Sciatic nerve (tissue), 2 donors: ENCODE measurements at places on chromosomes 4 and X.

DNA sequence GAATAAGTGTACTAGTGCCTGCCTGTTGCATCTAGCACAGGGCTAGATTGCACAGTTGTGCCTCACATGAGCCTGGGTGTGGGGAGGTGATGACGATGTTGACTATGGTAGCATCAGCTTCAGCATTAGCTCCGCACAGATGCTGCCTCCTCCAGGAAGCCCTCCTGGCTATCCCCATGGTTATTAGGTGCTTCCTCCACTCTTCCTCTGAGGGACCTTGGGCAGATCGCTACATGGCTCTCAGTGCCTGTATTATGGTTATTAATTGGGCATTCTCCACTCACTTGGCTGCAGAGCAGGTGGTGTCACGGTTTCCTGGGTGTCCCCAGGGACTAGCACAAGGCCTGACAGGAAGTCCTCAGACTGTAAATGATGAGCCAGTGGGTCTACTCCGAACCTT, 325.6 kb downstream of the ARHGAP10 start:
- no peak for DNase-seq

DNA sequence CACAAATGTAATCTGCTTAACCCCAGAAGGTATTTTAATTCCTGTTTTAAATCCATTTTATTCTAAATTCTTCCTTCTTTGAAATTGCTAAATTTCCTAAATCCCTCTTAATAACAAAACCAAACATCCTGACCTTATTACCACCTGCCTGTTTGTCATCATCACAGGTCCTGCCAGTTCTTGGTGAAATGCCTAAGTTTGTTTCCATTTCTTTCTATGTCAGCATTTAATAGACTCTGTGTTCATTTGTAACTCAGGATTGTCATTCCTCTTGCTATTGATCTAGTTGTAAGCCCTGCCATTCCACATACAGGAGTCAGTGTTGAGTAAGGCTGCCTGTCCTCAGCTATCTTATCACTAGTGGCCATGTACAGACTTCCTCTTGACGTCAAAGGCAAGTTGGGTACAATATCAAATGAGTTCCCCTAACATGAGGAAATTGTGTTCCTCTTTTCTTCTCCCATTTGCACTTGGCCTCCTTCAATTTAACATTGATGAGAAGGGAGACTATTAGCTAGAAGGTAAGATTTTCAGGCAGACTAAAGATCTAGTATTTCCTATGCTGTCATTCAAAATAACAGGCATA, 440.1 kb downstream of the AFF2 start:
- DNase-seq, result no peak

GRCh38 chrX:117711782-117712181, 404.8 kb downstream of the KLHL13 start:
- no peak for DNase-seq

GRCh38 chr4:26311633-26312032, 9.2 kb upstream of the RBPJ start:
- no peak for DNase-seq

- peak; percentile 84 for DNase-seq
These were observed at the start of gene CXCL3 for GRCh38 chr4:74038425-74039314. CXCL3 (minus strand) TSS chr4:74038689; CDS start chr4:74038611, 78 bp downstream.

DNA sequence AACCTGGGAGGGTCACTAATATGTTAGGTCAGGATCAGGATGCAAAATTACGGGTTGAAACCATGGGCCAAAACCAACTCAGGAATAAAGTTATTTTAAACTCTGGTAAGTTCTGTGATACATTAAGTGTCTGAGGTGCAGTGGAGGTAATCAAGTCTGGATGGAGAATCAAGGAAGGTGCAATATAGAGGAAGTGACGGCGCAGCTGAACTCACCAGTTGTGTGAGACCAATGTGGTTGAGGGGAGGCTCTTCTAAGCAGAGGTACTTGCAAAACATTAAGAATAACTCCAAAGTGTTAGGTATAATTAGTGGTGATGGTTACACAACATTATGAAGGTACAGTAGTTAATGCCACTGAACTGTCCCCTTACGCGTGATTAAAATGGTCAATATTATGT, 19.7 kb downstream of the GAB3 start:
- no peak for DNase-seq

DNA sequence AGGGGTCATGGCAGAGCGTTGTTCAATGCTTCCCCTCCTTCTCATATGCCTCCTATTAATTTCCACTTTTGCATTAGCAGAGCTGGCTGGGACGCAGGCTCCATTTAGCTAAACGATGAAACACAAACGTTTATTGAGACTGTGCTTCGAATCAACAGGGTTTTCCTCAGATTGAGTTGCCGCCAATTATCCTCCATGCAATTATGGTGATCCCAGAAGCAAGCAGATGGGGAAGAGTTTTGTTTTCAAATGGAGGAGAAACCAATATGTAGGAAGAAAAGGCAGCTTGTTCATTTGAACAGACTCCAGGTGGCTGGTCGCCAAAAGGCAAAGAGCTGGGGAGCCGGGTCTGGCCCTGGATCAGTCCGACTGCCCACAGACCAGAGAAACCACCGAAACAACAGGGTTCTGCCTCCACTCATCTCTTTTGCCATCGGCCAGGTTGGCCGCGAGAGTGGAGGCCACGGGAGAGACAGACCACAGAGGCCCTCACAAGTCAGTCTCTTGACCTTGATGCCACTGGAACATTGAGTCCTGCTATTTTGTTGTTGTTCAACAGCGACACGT, 184.8 kb downstream of the GBA3 start:
- no peak for DNase-seq

DNA sequence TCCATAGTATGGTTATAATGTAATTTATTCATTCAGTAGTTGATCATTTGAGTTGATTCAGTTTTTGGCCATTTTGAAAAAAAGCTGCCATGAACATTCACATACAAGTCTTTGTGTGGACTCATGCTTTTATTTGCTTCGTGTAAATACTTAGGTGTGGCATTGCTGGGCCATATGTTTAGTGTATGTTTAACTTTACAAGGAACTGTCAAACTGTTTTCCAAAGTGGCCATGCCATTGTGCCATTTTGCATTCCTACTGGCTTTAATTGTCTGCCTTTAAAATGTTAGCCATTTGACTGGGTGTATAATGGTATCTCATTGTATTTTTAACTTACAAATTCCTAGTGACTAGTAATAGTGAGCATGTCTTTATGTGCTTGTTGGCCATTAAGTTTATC, 8.8 kb downstream of the MTM1 start:
- no peak for DNase-seq

GRCh38 chr4:157075811-157076577, at the start of gene GLRB:
GLRB (plus strand) TSS chr4:157076150; CDS start chr4:157078025, 1,875 bp downstream.
- DNase-seq, result no peak

DNA sequence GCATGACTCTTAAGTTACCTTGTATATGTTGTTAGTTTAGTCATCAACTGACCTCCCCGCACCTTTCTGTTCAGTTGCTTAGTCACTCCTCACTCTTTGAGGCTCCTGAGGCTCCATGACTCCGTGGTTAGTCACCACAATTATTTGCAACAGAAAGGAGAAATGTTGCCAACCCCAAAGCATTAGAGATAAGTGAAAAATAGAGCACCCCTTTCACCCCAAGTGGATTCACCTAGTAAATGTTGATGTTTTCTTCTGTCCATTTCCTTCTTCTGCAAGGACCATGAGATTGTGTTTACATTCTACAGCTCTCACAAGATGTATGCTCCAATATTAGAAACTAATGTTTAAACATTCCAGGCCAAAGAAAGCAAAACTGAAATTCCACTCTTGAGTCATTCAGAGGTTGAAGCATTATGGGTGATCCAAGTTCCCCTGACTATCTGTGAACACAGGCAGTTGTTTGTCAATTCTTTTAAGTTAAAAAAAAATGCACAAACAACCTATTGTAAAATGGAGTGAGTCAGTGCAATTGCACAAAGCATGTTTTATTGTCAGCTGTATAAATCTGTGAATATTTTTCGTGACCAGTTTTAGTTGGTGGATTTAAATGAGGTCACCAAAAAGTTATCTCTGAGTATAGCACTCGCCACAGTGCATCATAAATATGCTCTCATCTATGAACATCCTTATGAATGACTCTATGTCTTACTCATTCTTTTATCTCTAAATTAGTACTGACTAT, 552.4 kb upstream of the MAGEB2 start:
- no peak for DNase-seq

DNA sequence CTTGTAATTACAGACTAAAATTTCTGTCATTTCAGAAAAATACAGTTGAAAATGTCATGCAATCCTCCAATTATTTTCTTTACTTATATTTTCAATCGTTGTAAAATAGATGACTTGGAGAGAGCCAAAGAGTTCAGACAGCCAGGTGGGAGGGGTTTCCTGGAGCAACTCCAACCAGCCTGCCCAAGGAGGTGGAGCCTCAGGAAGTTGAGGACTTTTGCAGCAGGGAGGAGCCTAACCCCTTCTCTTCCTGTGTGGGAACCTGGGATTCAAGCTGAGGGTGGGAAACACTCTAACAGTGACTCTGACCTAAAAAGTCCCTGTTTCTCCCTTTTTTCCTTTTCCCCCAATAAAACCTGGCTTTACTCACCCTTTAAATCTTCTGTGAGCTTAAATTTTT, 72.2 kb upstream of the GABRG1 start:
- DNase-seq, result no peak

- DNase-seq, result no peak
These were observed 56.8 kb downstream of the RXFP1 start for GRCh38 chr4:158578476-158578875.

- DNase-seq, result no peak
These were observed 23.7 kb upstream of the TENM3 start for GRCh38 chr4:182219411-182220056.

- DNase-seq, result no peak
These were observed 24.4 kb upstream of the DYNLT3 start for GRCh38 chrX:37871626-37872302.

DNA sequence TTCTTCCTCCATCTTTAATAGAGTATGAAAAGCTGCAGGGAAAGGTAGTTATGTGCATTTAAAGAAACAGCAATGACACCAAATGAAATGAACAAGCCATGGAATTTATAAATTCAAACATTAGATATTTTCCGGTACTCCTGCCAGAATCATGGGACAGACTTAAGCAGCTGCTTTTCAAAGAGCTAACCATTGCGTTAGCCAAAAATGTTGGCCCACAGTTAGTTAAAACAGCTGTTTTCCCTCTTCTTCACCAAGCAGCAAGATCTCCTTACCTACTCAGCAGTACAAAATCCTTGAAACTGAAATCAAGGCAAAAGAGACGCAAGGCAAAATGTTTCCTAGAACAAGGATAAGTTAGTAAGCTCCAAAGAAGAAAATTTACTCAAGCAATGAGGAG, 64.0 kb downstream of the MANBA start:
- DNase-seq, result no peak

- DNase-seq, result no peak
These were observed 129.0 kb upstream of the TECRL start for GRCh38 chr4:64538219-64538618.

- DNase-seq, result no peak
These were observed 136.1 kb downstream of the MAD2L1 start for GRCh38 chr4:119930546-119930945.

GRCh38 chr4:107837317-107837716, 12.6 kb downstream of the SGMS2 start:
- no peak for DNase-seq

DNA sequence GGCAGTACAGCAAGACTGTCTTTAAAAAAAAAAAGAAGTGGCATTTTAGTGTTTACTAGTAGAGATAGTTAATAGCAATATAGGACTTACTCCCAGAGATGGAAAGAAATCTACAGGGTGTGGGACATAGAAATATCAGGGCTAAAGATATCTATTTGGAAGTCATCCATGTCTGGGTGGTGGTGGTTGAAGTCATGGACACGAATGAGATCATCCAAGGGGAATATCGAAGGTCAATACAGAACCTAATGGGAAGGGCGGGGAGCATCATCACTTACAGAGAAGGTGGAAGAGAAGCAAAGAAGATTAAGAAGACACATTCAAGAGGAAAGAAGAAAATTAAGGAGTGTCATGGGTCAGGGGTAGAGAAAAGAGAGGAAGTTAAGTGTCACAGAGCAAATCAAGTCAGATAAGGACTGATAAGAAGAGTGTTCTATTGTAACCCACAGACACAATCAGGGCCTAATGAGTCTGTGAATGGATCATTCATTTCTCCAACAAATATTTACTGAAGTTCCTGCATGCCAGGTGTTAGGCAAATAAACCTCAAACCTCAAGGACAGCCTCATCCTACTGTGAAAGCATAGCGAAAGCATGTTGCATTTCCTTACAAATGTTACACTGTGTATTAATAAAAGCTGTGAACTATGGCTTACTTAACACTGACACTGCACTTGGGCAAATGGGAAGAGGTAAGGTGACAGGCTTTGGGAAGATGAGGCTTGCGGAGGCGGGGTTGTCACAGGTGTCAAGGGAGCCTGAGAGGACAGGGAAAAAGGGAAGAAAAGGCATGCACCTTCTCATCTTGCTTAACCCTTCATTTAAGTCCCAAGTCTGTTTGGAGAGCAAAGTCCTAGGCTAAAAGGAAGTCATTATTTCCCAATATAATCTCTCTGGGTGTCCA, 65.3 kb downstream of the ELOVL6 start:
- DNase-seq, result no peak

DNA sequence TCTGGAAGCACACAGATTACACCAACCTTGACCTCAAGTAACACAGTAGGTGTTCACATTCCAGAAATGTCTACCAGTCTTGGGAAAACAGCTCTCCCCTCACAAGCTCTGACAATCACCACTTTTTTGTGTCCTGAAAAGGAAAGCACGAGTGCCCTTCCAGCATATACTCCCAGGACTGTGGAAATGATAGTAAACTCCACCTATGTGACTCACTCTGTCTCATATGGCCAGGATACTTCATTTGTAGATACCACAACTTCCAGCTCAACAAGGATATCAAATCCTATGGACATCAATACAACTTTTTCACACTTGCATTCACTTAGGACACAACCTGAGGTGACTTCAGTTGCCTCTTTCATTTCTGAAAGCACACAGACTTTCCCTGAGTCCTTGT, 46.9 kb downstream of the ADGRG4 start:
- no peak for DNase-seq

GRCh38 chr4:113071274-113071673, 21.8 kb downstream of the ANK2 start:
- DNase-seq, result no peak

- no peak for DNase-seq
These were observed 178 bp downstream of the NELFA start for GRCh38 chr4:2008671-2008920.

DNA sequence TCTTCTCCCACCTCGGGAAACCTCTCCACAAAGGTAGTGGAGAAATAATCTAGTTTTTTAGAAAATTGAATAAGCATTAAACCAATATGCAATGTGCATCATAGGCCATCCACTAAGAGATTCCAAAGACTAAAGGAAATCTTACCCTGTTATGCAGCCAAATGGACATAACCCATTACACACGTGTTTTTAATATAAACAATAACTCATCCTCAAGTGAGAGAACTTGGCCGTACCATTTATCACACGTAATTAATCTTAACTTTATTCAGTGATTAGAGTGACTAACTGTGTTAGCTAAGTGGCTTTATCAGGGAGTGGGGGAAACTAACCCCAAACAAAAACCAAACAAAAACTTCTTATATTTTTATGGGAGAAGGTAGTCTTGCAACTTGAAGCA, 57.8 kb downstream of the AFM start:
- DNase-seq, result no peak
